ENCODE measurements at places on chromosomes 7 and 10. TPM values are rescaled to one million over a fixed set of nuclear protein-coding genes. Genes with fewer than 3 reads are reported as not detected.

GRCh38 chr10:14571866-14572507 lies 202.7 kb downstream of the FAM107B start:
- DNase-seq, result no peak

- DNase-seq, result no peak
These were observed 57.5 kb upstream of the PPP1R3C start for GRCh38 chr10:91690412-91690811.

DNA sequence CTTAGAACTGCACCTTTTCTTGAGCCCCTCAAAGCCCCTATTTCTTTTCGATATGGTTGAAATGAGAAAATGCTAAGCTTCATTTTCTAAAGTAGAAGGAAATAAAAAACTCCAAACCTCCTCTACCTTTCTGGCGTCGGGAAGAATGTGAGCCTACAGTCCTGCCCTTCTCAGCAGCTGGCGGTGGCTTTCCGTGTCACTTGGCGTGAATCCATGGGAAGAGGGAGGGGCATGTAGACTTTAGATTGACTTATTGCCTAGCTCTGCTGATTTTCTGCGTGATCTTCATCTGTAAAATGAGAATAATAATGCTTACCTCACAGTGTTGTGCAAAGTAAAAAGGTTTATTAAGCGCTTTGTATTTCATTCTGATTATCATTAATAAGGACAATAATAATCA lies 35.0 kb downstream of the PRR15 start:
- no peak for DNase-seq

CDC14C gene
- total RNA-seq, result not detected

DNA sequence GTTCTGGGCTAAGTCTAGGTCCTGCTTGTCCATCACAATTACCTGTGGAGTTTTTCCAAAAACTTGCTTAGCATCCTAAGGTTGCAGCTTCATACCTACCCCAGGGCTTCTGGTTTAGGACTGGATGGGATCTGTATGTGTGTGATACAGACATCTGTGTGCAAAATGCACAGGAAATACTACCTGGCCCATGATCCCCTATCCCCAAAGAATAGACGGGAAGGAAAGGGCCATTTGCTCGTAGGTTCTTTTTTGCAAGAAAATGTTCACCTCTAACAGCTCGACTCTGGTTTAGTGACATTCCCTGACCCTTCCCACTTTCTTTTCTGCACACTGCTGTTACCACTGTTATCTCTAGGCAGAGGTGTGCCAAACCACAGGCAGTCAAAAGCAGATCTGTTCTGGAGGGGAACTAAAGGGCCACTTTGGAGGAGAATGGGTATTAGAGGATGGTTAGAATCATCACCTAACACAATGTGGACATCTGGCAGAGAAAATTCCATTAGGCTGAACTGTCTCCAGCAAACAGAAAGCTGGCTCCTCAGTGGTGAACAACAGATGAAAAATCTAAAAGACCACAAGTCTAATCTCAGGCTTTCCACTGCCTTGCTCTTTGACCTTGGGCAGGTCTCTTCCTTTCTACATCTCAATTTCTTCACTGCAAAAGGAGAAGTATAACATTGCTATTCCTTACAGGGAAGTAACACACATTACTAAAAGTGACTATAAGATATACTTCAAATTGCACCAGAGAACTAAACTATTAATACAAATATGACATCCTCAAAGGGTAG lies 107.4 kb downstream of the UBE2H start:
- DNase-seq, result no peak

FAM25A gene
- not detected for total RNA-seq

GIMAP6 gene
- total RNA-seq, result 22.6 TPM

DNA sequence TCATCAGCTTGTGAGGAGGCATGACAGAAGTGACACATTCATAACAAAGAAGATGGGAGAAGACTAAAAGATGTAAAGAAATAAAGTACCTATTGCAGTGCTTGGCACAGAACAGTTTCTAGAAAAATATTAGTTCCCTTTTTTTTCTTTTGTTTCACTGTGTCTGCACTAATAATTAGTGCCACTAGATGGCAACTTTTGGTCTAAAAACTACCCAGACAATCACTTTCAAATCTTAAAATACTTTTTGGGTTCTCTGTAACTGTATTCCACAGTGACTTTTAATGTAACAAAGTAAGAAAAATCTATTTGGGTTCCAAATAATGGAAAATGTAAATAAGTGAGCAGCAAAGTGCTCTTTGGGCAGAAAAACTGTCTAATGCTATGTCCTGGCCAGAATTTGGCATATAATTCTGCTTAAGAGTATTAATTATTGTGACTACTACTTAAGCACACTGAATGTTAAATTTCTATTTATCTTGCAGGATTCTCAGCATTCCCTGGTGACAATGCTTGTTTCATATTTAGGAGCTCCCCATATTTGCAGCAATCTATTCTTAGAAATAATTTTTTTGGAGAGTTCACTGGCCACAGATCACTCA lies 134.8 kb upstream of the KIF5B start:
- no peak for DNase-seq

- no peak for DNase-seq
These were observed 132.7 kb downstream of the NEURL1 start for GRCh38 chr10:103626178-103626577.

IQCE gene
- total RNA-seq, result 12.9 TPM

GRCh38 chr7:42432644-42433043 lies 195.6 kb upstream of the GLI3 start:
- no peak for DNase-seq

DNA sequence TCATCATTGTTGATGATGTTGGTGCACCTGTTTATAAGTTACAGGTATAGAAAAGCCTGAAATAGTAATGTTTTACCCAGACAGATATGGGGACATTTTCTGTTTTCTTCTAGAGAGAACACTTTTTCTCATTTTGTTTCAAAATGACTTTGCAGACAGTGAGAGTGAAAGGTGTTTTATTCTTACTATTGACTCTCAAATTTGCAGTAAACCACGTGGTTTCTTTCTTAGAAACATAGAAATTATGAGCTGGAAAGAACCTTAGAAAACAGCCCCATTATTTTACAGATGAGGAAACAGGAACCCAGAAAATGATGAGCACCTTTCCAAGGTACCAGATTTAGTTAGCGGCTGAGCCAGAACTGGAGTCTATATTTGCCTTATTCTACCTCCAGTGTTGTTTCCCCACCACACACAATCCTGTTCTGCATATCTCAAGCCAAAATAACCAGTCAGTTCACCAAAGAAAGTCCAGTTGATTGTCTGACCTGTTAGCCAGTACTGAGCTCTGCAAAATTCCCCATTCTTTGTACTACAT lies 138.9 kb upstream of the AHR start:
- no peak for DNase-seq
